ENCODE measurements at places on chromosomes 6 and 20.

DNA sequence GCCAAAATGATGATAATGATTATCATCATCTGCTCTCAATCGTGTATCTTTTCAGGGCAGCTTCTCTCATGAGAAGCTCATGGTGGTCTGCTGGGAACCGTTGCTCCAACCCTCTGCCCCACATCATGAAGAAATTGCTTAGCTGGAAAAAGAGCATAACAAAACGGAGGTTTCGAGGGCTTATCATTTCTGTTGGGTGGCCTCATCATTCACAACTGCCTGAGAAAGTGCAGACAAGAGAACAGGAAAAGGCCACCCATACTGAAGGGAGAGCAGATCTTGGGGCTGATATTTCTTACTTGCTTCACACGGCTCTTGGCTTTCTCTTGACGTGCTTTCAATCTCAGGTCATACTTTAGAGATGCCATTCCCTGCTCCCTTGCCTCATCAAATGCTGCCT is 471.6 kb downstream of the CD83 start:
- DNase-seq = no peak

- no peak for DNase-seq
These were observed 146.3 kb upstream of the RNF24 start for GRCh38 chr20:4161401-4162251.

GRCh38 chr6:35569011-35569461 is 56.3 kb upstream of the TULP1 start:
- DNase-seq = no peak

DNA sequence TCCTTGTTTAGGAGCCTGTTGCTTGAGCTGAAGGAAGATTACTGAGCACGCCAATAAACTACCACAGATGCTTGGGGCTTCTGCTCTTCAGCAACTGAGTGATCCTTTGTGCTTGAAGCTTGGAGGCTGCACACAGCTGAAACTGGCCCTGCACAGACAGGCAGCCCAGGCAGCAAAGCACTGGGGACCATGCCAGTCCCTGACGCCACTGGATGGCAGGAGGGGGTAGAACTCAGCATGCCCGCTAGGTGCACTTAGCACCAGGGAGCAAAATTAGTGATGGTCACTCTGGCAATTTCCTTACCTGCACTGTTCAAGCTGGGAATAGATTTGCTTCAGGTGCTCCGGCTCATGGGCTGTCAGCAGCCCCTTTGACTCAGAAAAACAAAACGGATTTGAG is 91.5 kb downstream of the FAM50B start:
- DNase-seq = no peak

- DNase-seq = no peak
These were observed 489.5 kb upstream of the JARID2 start for GRCh38 chr6:14756340-14756739.

GRCh38 chr6:16511040-16511660 is 250.1 kb downstream of the ATXN1 start:
- DNase-seq = no peak

- no peak for DNase-seq
These were observed 33.2 kb upstream of the HBS1L start for GRCh38 chr6:135087803-135088202.

DNA sequence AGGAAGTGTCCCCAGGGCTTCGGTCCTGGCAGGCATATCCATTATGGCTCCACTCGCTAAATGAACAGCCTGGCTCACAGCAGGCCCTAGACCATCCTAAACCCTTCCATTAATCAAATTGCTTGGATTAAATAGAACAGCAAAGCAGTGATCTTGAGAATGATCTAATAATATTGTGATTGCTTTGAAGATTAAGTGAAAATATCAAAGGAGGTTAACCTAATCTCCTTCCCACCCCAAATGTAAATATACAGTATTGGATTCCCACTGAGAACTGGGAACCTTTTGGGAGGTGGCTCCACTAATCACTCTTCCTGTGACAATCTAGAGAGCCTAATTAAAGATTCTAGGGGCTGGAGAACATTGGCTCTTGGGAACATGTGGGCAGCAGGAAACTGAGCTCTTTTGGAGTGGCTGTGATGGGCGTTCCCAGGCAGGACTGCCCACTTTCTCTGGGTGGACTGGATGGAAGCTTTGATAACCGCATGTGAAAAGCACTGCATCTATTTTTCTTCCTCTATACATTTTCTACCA is 68.3 kb upstream of the FRMD1 start:
- DNase-seq = no peak

GRCh38 chr20:7449269-7449668 is 491.0 kb downstream of the HAO1 start:
- no peak for DNase-seq

DNA sequence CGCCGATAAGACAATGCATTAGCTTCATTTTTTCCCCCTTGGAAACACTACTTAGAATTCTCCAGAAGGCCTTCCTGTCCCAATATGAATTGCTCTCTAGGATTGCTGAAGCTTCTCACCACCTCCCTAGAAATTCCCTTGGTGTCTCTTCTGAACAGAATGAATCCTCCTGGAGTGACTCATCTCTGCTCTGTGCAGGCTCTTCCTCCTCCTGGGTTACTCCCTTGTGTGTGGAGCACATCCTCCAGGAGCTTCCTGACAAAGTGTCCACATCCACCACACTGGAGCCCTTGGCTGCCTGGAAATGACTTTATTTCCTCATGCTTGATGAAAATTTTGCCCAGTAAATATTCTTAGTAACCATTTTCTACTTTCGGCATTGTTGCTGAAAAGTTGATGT is 54.4 kb downstream of the DTNBP1 start:
- DNase-seq = no peak

- DNase-seq = no peak
These were observed 64.0 kb downstream of the CTCFL start for GRCh38 chr20:57460781-57461465.

- DNase-seq = no peak
These were observed 39.5 kb downstream of the HDDC2 start for GRCh38 chr6:125262016-125263013.

DNA sequence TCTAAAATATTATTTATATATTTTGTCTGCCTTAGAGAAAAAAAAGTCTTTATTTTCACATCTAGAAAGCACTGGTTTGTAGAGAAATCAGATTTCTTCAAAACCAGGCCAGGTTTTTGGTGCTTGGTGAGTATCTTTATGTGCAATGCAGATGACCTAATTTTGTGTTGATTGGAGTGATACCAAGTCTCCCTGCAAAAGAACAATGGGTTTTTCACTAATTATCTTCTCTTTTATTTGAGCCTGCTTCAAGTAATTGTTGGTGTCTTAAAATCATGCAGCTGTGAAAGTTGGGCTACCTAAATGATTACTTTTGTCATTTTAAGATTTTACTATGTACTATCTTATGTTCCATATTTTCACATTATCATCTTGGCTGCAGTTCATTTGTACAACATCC is 874.7 kb downstream of the TFAP2A start:
- DNase-seq = no peak

GRCh38 chr20:15005300-15005986 is 668.0 kb upstream of the FLRT3 start:
- no peak for DNase-seq

DNA sequence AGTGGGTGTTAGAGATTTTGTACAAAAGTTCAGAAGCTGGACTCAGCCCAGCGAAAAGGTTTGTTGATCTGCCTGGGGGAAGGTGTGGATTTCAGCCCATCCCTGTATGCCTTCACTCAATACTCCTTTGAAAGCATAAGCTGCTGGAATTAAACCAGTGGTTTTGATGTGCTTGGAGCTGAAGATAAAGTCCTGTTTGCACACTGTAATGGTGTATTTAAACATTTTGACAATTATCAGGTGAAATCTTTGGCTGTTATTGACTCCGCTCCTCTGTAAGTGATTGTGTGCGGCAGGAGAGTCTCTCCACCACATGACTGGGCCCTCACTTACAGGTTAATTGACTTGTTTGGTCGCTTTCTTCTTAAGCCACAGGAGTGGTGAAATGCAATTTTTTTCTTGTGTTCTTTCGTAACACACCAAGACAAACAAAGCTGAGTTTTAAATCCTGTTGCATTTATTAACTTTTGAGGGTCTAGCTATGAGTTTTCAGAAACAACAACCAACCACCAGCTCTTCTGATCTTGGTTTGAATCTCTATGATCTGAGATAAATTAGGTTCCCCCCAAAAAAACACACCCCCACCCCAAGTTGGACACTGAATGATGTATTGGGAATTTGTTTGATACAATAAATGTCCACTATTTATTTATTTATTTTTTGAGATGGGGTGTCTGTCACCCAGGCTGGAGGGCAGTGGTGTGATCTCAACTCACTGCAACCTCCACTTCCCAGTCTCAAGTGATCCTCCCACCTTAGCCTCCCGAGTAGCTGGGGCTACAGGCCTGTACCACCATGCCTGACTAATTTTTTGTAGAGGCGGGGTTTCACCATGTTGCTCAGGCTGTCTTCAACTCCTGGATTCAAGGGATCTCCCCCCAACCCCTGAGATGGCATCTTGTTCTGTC is 46.3 kb upstream of the NCOA3 start:
- no peak for DNase-seq

- DNase-seq = no peak
These were observed 4.3 kb downstream of the FAXC start for GRCh38 chr6:99345164-99345563.

GRCh38 chr6:41972826-41973225 is 31.2 kb upstream of the CCND3 start:
- DNase-seq = no peak

- peak; percentile 90 for DNase-seq
These were observed 77.2 kb downstream of the BACH2 start for GRCh38 chr6:90219209-90219985.

GRCh38 chr6:47267301-47267700 is 42.4 kb downstream of the TNFRSF21 start:
- DNase-seq = no peak

- no peak for DNase-seq
These were observed 559.2 kb upstream of the IMPG1 start for GRCh38 chr6:76631622-76632021.

GRCh38 chr6:44271914-44272313 is 1.7 kb downstream of the TMEM151B start:
- DNase-seq = no peak

DNA sequence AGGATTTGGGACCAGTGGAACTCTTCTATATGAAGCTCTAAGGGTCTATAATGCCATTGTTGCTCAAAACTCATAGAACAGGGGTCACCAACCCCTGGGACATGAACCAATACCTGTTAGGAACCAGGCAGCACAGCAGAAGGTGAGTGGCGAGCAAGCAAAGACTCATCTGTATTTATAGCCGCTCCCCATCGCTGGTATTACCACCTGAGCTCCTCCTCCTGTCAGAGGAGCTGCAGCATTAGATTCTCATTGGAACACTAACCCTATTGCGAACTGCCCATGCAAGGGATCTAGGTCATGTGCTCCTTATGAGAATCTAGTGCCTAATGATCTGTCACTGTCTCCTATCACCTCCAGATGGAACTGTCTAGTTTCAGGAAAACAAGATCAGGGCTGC is 237.5 kb downstream of the C6orf118 start:
- no peak for DNase-seq

GRCh38 chr20:53582574-53583351 is 10.9 kb downstream of the ZNF217 start:
- no peak for DNase-seq

GRCh38 chr20:62335532-62335931 is 31.6 kb downstream of the LAMA5 start:
- DNase-seq = no peak

GRCh38 chr6:146785001-146785585 is 186.3 kb downstream of the ADGB start:
- no peak for DNase-seq

DNA sequence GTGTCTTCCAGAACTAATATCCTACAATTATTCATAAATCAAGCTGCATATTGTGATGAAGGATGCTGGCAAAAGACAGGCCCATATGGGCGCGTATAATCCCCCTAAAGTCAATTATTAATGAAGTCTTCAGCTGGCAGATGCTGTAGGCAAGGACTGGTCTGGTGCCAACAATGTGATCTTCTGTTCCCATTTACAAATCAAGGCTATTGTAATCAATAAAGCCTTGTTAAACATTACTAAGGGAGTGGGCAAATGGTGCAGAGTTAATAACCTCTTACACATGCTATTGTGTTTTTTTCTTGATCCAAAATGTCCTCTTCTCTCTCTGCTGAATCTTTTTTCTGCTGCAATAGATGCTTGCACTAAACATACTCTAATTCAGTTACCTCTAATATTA is 119.0 kb downstream of the ALDH8A1 start:
- DNase-seq = no peak

DNA sequence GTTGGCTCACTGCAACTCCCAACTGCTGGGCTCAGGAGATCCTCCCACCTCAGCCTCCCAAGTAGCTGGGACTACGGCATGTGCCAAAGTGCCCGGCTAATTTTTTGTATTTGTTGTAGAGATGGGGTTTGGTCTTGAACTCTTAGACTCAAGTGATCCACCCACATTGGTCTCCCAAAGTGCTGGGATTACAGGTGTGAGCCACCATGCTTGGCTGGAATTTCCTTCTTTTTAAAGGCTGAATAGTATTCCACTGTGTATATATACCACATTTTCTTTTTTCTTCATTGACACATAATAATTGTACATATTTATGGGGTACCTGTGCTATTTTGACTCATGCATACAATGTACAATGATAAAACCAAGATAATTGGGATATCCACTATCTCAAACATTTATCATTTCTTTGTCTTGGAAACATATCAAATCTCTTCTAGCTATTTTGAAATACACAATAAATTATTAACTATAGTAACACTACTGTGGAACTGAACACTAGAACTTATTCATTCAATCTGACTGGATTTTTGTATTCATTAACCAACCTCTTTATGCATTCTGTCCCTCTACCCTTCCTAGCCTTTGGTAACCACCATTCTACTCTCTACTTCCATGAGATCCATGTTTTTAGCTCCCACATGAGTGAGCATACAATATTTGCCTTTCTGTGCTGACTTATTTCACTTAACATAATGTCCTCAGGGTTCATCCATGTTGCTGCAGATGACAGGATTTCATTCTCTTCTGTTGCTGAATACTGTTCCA is 7.8 kb downstream of the MDC1 start:
- DNase-seq = no peak

DNA sequence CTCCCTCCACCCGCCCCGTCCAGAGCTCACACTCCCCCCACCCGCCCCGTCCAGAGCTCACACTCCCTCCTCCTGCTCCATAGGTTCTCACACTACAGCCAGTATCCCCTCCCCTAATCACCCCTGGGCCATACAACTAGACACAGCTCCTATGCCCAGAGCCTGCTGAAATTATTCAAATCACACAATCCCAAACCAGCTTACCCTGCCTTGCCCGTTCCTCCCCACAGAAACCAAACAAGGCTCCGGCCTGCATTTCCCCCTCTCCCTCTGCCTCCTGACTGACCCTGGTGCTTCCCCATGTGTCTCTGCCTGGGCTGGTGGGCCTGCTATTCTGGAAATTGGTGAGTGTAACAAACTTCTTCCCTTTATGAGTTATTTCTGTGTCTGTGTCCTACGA is 18.6 kb downstream of the SLC2A4RG start:
- no peak for DNase-seq

DNA sequence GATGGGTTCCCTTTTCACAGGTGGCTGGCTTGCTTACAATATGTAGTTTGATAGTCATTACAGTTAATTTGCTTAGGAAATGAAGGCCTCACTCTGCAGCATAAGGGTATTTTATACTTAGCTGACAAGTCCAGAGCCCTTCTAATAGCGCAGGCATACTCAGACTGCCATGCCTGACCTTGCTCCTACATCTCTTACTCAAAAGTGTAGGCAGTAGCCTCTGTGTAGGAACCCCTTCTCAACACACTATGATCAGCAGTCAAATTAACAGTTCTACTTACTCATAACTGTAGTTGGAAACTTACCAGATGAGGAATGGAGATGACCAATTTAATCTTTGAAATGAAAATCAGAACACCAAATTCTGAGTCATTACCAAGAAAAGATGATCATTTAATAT is 373.5 kb downstream of the TBC1D32 start:
- no peak for DNase-seq

- DNase-seq = no peak
These were observed 77.0 kb upstream of the MLN start for GRCh38 chr6:33880766-33881165.

All from hindlimb muscle (tissue), 1 donor.